SK-MEL-5 (cell line): ENCODE measurements at places on chromosomes 3 and 15.

GRCh38 chr3:8817486-8817885, 48.1 kb upstream of the OXTR start:
- no peak for DNase-seq

GRCh38 chr3:112333381-112334317, 693 bp downstream of the CD200 start:
- DNase-seq = peak; percentile 34

DNA sequence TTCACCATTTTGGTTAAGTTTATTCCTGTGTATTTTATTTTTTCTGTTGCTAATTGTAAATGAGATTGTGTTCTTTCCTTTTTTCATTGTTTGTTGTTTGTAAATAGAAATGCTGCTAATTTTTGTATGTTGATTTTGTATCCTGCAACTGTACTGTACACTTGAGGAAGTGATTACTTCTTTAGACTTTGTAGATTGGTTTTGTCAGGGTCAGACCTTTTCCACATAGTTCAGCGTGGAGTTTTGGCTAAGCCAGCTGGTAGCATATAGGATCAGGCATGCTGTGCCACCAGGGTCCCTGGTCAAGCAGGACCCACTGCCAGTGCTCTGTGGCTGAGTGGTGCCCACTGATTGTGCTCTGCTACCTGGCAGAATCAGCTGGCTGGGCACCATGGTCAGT, 80.1 kb downstream of the CD200 start:
- no peak for DNase-seq

GRCh38 chr15:80561500-80561899, 133.6 kb upstream of the ABHD17C start:
- no peak for DNase-seq

DNA sequence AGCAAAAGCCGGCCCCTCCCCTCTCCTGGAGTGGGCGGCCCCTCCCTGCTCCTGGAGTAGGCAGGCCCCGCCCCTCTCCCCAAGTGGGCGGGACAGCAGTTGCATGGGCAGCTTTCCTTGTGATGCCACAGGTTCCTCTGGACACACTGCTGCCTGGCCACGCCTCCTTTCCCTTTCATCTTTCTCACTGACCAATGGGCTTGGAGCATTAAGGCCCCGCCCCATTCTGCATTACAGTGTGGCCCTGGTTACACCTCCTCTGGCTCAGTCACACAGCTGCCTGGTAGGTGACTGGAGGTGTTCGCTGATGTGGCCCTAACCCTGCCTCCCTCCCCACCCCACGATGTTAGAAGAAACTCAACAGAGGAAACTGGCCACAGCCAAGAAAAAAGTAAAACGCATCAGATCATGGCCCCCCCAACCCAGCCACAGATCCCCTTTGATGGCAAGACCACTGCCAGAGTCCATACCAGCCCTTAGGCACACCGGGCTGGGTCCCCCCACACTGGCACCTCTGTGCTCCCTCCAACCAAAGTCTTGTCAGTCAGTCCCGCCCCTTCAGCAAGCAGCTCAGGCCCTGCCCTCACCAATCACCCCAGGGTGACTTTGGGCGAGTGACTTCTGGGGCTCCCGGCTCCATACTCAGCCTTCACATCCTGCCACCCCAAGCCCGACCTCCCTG, 84.3 kb downstream of the ADAMTS7 start:
- peak; percentile 74 for DNase-seq

GRCh38 chr15:65041787-65042186, 3.4 kb upstream of the SLC51B start:
- no peak for DNase-seq

- DNase-seq = no peak
Observed at GRCh38 chr15:90018216-90018831, 17.2 kb downstream of the ZNF710 start.

GRCh38 chr3:100029689-100030088, 84.6 kb downstream of the FILIP1L start:
- DNase-seq = no peak

DNA sequence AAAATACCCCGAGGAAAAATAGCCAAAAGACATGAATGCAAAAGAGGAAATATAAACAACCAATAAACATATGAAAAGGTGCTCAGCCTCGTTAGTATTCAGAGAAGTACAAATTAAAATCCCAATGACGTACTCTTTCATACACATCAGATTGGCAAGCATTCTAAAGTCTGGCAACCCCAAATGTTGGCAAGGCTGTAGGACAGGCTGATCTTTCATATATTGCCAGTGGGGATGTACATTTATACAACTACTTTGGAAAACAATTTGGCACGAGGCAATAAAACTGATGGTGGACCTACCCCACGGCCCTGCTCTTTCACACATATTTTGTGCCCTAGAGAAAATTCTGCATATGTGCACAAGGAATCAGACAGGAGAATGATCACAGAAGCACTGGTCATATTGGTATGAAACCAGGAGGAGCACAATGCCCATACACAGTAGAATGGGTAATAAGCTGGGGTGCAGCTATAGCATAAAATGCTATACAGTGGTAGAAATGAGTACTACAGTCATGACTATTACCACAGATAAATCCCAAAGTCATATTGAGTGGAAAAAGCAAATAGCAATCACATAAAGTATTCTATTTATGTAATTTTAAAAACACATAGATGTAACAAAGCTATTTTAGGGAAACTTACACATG, 176.0 kb upstream of the SLC24A5 start:
- peak; percentile 8 for DNase-seq
